Stimulated activated CD4-positive, alpha-beta T cell treated with anti-CD3 and anti-CD28 coated beads, Interleukin-15, amount 100 ng/mL, for 1 hour (primary cell): ENCODE measurements at places on chromosomes 12 and 14.
A peak's percentile ranks its signal among the peaks of the same experiment; 100 is the strongest.

DNA sequence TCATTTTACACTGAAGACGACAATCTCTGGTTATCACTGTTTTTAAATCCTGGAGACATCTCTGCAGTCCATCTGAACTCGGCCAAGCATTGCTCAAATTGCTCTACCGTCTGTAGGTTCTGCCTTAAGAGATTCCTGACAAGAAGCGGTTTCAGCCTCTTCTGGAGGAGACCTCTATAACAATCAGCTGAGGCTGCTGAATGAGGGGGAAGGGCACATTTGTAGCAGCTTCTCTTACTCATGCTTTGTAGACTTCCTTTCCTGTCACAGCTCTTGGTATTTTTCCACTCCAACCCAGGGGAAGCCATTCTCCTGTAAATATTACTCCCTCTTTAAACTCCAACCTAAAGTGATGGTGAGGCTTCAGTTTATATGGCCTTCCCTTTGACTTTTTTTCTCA, 3.0 kb downstream of the ARG2 start:
- no peak for DNase-seq

GRCh38 chr14:73753124-73753886, 39.1 kb upstream of the PNMA1 start:
- DNase-seq: no peak

- DNase-seq: no peak
These were observed 6.0 kb downstream of the PSMD9 start for GRCh38 chr12:121894633-121895032.

GRCh38 chr12:19196959-19197630, 67.6 kb downstream of the PLEKHA5 start:
- no peak for DNase-seq

GRCh38 chr12:62922539-62922938, 12.4 kb downstream of the PPM1H start:
- DNase-seq: no peak

DNA sequence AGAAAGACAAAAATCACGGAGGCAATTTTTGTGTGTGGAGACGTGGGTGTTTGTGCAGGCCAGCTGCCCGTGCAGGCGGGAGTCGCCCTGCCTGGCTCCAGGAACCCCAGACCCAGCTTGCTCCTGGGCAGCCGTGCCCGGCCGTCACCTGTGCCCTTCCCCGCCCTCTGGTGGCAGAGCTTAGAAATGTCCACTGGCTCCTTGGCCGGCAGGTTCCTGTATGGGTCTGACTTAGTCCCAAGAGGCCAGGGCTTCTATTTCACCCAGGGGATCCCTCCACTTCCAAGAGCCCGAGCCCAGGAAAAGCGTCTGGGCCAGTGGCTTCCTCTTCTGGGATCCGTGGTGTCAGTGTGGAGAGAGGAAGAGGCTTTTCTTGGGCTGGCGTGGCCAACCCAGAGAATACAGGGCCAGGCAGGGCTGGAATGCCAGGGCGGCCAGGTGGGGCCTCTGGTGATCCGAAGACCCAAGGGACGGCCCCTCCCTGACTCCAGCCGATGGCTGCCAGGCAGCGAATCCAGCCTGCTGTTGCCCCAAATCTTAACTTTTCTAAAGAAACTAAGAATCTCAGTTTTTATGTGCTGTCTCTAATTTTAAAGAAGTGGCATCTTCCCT, 120.9 kb downstream of the TMEM132C start:
- no peak for DNase-seq

DNA sequence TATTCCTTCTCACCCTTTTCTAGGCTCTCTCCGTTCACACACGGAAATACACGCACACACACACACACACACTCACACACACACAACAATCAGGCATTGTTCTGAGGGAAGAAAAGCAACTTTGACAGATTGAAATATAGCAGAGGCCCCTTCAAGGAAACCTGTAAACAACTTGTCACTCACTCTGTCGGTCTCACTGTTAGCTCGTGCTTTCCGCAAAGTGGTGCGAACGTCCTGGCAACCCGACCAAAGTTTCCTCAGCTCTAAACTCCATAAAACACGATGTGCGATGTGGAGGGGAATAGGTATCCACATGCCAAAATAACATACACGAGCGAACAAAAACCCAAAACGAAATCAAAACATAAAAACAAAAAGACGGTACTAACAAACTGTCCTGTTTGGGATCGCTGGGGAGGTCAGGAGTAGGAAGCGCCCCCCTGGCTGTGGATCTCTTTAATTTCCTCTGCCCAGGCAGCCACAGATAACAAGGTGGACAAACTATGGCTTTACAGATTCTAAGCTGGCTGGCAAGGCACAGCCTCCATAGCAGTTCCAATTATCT, 822 bp upstream of the SOX5 start:
- DNase-seq: no peak

- no peak for DNase-seq
These were observed 152.6 kb upstream of the SYT1 start for GRCh38 chr12:78711954-78712353.

GRCh38 chr12:51368640-51369517, 22.3 kb downstream of the GALNT6 start:
- peak; percentile 53 for DNase-seq

DNA sequence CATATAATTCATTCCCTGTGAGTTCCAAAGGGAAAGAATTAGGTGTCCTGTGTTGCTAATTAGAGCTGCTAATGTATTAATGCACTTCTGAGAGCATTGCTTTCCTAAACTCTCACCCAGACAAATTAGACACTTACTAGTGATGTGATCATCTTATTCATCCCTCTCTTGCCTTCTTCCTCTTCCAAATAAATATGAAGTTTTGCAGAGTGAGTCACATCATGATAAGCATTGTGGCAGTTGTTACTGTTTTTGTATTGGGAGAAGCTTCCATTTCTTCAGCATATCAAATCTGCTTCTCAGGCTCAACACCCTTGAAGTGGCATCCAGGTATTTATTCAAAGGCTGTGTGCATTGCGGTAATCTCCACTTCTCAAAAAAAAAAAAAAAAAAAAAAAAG, 37.3 kb upstream of the E2F7 start:
- no peak for DNase-seq

DNA sequence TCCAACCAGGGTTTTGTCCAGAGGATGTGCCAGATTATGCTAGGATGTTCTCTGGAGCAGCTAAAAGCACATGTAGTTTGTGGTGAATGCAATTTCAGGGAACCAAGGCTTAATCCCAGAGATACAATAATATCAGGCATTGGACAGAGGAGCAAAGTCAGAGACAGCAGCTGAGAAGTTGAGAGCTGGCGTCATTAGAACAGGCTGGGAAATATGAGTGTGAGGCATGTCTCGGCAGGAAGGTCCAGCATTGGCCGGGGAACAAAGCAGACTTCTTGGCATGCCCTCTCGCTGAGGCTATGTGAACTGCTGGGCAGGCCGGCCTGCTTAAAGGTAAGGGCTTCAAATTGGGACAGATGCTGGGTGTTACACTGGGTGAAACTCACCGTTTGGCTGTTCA, 125.4 kb downstream of the CAND1 start:
- no peak for DNase-seq

DNA sequence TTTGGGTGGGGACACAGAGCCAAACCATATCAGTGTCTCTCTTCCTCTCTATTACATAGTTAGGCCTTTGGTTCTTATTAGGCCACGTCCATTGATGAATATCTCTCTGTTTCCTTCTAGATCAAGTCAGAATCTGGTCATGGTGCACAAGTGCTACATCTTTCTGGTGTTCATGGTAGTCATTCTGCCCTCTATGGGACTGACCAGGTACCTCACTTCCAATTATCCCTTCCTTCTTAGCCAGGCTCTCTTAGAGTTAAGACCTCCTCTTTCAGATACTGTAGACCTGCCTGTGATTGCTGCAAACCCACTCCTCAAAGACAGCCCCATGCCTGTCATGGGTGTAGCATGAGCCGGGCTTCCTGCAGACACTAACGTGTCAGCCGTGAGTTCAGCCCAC, 25.2 kb downstream of the NGB start:
- DNase-seq: no peak

DNA sequence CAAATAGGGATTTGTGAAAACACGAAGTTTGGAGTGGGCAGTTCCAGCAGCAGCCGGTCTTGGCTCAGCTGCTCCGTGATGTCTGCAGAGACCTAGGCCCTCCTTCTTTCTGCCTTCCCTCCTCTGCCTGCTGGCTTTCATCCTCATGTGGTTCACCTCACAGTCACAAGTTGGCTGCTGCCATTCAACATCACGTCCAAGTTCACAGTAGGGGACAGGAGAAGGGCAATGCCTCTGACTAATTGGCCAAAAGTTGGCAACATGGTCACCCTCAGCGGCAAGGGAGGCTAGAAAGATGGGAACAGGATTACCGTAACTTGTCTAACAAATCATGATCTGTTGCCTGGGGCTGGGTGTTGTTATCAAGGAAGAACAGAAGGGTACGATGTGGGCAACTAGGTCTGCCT, 7.8 kb upstream of the CACNA2D4 start:
- no peak for DNase-seq

DNA sequence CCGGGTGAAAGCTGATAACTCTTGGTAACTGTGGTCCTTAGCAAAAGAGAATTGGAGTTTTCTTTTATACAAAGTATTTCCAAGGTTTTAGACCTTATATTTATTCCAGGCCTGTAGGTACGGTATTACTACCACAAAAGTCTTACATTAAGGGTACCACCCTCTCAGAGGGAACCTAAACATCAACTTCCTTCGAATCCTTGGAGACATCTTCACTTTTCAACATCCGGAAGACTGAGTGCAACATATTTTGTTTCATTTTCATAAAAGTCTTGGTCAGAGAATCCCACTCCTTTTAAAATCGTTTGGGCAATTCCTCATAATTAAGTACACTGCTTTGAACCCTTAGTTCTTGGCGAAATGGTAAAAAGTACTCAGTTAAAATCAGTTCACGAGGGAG, 1.2 kb downstream of the CNOT2 start:
- no peak for DNase-seq

- DNase-seq: no peak
These were observed 5.1 kb upstream of the NKX2-1 start for GRCh38 chr14:36524874-36525745.

DNA sequence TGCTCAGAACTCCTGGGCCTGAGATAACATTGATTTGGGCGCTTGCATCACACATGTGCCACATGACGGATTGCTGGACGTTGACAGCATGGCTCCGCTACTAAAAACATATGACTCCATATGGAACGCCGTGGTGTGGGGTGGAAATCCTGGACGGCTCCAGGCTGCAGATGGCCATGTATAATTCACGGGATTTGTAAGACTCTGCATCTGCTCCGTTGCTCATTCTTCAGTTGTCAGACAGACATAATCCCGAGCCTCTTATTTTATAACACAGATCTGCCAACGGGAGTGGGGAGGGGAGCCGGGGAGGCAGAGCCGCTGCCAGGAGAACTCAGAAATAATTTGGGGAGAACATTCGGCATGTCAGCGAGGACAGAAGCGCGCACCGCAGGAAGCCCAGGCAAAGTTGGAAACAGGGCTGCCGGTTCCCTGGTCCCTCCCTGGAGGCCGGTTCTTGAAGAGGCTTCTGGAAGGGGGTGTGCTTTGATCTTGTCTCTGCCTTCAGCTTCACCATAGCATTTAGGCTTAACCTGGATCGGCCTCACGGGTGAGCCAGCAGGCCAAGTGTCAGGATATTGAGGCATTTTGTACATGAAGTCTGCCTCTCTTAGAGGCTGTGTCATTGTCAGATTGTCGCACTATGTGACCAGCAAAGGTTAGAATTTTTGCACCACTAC, 45.8 kb upstream of the MYL2 start:
- DNase-seq: no peak

- DNase-seq: no peak
These were observed 9.7 kb downstream of the MOK start for GRCh38 chr14:102295270-102295669.

DNA sequence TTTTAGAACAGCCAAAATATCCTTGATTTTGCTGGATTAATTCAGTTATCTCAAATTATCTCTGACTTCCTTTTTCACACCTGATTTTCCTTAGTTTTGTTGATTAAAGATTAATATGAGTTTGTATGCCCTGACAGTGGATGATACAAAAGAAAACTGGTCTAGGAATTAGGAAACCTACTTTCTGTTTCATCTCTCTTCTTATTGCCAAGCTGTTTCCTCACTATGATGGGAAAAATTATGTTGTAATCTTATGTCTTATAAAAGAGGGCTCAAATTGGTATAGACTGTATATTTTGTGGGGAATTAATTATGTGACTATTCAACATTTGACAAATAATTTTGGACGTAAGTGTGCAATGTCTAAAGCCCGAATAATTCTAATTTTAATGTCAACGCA, 271.6 kb downstream of the FBXL14 start:
- no peak for DNase-seq

DNA sequence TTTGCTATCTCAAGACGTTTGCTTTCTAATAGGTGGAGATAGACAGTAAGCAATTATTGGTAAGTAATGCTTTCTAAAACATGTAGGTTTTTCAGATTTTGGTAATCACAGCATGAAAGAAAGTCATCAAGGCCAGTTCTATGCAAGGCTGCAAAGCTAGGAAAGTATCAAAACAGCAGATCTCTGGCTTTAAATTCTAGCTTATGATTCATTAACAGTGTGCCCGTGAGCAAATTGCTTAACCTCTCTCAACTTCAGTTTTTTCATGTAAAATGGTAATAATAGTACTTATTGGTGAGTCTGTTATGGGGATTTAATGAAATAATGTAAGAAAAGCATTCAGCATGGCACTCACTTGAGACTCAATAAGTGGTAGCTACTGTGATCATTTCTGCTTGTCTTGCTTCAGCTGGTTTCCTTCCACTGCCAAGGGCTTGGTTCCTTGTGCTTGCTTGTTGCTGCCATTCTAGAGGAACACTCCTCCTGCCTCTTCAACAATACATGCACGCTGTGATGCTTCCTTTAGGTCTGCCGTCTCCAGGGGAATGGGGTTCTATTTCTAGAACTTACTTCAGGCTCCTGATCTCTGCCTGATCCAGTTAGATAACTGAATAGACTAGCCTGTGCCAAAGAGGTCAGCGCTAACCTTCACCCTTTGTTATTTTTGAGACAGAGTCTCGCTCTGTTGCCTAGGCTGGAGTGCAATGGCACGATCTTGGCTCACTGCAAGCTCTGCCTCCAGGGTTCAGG, 88.4 kb downstream of the CAND1 start:
- no peak for DNase-seq

- no peak for DNase-seq
These were observed 144.2 kb upstream of the ABCD2 start for GRCh38 chr12:39763890-39764169.

- DNase-seq: no peak
These were observed 31.6 kb upstream of the PTPRQ start for GRCh38 chr12:80412343-80412953.

DNA sequence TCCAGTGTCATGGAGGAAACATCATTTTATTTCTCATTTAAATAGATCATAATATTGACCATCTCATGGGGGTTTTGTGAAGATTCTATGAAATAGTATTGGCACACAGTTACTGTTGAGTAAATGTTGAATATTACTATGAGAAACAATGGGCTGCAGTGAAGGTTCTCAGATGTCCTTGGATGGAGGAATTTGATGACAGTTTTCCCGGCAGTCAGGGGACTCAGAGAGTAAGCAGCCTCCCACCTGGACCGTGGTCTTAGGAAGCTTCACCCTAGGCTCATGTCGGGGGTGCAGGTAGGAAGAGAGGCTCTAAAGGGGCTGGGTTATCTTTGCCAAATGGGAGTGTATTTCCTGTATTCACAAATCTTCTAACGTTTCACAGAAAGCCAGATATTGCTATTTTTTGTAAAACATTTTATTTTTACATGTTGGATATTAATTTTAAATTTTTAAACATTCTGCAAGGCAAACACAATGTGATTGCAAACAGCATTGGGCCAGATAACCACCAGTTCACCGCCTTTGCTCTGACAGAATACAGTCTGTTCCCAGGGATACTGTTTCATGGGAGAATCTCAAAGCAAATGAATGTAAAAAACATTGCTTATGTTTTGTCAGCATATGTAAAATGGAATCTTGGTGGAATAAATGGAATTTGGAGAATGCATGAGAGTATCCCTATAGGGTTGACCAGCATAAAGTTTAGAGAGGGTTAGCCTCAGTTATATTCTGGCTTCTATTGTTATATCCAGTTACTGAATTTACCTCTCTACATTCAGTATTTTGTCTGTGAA, 380.8 kb upstream of the TMEM132C start:
- DNase-seq: no peak
